AG20443 (cell line): ENCODE measurements at places on chromosomes 2 and 18.

DNA sequence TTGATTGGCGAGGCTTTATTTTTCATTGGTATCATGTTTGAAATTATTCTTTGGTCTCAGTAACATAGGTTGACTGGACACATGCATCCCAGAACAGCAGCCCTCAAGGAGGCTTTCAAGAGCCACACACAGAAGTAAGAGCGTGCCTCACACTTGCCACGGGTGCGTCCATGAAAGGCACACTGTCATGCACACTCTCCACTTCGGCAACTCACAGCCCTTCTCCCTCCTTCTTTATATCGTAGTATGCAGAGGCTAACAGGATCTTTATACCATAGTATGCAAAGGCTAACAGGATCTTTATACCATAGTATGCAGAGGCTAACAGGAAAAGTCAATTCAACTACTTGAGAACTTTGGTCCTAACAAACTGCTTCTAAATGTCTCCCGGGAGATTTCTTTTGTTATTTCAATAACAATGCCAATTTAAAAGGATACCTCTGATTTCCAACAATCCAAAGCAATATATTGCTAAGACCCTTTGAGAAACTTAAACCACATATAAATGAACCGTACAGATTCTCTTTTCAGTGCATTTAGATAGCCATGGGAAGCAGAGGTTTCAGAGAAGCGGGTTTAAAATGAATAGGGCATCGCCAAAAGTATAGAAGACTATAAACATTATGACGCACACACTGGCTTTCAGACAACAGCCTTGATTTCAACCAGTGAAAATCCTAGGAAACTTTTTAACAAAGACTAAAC lies 26.5 kb upstream of the ZNF516 start:
- no peak for DNase-seq

- DNase-seq: peak; percentile 22
These were observed 44.6 kb downstream of the TMEFF2 start for GRCh38 chr2:192150166-192150565.

GRCh38 chr18:24613896-24614640 lies 153.6 kb downstream of the HRH4 start:
- DNase-seq: no peak

GRCh38 chr18:66615176-66615575 lies 11.3 kb upstream of the CDH19 start:
- no peak for DNase-seq

DNA sequence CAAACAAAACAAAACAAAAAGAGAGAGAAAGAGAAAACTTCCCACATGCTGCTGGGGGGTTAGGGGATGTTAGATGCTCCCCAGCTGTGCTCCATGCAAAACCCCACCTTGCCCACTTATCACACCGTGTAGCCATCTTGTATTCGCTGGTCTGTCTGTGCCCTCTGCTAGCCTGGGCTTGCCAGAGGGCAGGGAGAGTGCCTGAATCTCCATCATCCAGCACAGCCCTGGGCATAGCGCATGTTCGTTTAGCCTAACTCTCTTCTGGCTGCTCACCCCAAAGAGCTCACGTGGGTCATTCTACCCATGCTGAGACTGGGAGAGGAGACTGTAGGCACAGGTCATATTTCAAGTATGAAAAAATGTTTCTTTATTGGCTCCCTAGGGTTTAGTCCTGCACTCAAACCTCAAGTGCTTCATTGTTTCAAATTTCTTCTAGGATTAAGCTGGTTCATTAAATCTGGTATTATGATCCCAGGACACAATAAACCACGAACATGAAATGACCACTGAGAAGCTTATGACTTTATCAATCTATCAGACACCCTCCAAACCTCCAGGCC lies 100.5 kb downstream of the KCNF1 start:
- DNase-seq: no peak

- DNase-seq: no peak
These were observed 252.8 kb upstream of the PARD3B start for GRCh38 chr2:204292439-204292838.

GRCh38 chr2:218981881-218982585 lies 3.0 kb downstream of the FEV start:
- no peak for DNase-seq

DNA sequence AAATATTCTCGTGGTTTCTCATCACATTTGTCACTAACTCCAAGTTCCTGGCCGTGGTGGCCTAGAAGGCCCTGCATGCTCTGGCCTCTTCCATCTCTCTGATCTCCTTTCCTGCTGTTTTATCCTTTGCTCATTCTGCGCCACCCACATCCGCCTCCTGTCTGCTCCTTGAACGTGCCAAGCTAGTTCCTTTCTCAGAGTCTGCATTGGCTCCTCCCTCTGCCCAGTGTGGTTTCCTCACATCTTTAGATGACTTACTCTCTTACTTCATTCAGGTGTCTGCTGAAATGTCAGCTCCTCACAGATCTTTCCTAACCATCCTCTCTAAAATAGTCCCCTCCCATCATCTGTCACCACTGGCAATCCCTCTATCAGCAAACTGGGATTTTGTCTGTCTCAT lies 158.6 kb upstream of the RBMS1 start:
- no peak for DNase-seq

- peak; percentile 89 for DNase-seq
These were observed 11.4 kb downstream of the HK2 start for GRCh38 chr2:74845217-74845751.

GRCh38 chr18:49756671-49757362 lies 56.5 kb downstream of the ACAA2 start:
- DNase-seq: no peak

DNA sequence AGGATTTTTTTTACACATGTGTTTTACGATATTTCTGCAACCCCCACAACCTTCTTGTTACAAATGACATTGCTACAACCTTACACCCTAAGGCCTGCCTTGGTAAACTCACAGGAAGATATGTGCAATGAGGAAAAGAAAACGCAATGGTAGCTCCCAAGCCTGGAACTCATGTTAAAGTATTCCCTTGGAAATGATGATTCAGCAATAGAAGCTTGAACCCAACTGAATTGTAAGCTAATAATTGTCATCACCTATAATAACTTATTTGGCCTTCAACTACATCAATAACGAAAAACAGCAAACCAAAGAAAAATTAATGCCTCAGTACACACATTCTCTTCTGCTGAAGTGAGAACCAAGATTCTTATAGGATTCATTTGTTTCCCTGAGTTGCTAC lies 491.0 kb downstream of the LRP1B start:
- DNase-seq: no peak

- DNase-seq: no peak
These were observed 371.5 kb downstream of the NUP35 start for GRCh38 chr2:183495589-183496267.

GRCh38 chr2:105977212-105977611 lies 216.9 kb downstream of the UXS1 start:
- no peak for DNase-seq

DNA sequence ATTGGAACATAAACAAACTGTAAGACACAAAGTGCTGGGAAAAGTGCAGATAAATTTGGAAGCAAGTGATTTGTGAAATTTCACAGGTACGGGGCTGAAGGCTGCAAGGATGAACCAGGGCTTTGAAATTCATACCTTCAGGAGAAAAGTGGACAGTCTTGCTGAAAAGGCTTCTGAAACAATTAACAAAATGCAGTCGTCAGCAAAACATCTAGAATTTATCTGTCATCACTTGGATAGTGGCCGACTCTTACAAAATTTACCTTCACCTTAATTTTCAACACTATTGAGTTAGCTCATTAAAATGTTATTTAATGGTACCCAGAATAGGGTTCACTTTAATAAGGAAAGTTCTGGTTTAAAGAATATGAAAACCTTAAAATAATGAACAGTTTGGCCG lies 138.3 kb downstream of the SNTG2 start:
- no peak for DNase-seq

- DNase-seq: no peak
These were observed 9.1 kb downstream of the GLI2 start for GRCh38 chr2:120744817-120745216.

DNA sequence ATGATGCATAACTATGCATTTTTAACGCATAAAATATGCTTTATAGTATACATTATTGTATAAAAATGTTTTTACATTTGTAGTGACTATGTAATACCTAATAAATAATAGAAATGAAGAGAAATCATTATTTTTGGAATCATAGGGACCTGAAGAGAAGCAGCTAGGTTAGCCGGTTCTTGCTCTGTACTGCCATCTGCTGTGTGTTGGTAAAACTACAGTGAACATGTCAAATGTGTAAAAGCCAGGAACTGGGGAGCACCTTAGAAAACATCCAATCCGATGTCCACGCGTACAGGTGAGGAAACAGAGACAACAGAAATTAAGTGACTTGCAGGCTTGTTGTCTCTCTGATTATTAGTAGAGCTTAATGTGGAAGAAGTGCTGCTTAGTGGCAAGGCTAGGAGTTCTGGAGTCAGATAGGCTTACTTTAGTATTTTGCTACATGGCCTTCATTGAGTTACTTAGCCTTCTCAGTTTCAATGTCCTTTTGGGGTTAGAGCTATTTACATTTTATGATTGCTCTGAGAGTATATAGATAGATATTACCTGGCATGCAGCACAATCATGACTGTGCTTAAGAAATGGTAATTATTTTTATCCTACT lies 386.5 kb downstream of the DLGAP1 start:
- DNase-seq: peak; percentile 64

DNA sequence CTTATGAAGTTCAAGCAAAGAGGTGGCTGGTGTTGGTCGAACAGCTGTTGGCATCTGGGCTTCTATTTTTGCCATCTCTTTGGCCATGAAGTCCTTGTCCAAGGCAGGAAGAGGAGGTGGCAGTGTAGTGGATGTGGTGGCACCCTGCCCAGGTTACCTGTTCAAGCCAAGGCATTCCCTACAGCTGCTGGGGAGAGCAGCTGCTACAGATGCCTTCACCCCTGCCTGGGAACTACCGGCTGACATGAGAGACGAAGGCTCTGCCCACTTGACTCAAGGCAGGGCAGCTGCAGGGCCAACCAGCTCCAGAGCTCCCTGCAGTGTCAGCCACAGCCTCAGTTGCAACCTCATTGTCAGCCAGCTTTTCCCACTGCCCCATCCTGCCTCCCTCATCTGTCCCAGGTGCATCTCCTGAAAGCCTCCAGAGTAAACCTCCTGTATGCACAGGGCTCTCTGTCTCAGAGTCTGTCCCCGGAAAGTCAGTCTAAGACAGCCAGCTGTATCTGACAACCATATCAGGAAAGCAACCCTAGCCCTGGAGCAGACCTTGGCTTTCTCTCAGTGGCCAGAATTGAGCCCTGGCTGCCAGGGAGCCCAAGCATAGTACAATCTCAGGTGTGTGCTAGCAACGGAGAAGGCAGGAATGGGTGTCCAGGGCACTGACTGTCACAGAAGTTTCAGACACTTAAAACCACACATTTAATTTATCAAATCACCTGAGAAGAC lies 115.9 kb downstream of the RPIA start:
- DNase-seq: no peak

DNA sequence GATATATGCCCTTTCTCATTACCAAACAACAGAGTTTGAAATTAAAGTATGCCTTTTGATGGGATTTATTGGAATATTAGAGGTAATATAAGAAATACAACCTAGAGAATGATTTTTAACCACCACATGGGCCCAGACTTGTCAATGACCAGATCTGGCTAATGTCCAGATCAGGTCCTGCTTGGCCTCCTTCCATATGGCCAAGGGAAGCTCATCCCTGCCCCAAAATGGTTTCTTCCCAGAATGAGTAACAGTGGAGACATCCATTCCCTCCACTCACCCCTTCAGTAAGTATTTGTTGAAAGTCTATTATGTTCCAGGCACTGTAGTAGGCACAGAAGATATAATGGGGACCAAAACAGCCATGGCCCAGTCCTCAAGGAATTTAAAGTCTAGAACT lies 54.9 kb downstream of the ANTXR1 start:
- no peak for DNase-seq

DNA sequence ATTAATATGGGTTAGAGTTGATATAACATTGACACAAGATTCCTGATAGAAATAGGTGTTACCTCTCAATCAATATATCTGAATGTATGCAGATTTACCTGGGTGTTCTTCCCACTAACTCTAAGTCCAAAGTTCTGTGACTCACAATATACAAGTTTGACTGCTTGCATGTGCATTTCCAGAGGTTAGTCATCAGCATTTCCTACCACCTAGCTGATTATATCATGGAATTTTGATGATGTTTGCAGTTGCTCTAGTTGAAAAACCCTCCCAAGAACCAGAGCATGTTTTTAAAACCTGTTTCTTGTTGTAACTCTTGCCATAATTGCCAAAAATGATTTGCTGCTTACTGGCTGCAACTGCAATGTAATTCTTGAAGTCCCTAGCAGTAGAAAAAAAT lies 15.0 kb upstream of the DSG1 start:
- no peak for DNase-seq

- no peak for DNase-seq
These were observed 29.6 kb downstream of the TNS1 start for GRCh38 chr2:217973008-217973787.

DNA sequence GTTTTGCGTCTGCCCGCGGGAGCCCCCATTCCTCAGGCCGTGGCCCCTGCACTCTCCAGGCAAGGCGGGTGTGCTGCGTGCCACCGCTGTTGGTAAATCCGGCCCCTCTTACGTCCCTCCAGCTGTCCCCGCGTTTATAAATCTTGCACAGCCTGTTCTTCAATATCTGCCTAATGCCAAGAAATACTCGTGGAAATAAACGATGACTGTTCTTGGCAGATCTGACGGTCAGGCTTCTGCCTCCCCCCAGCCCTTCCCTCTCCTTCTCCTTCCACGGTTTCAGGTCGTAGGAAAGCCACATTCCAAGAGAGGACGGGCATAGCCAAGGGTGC lies 20.5 kb downstream of the ODC1 start:
- DNase-seq: no peak

- no peak for DNase-seq
These were observed 323.7 kb upstream of the SALL3 start for GRCh38 chr18:78655921-78656320.

GRCh38 chr2:84038866-84039265 lies 420.2 kb downstream of the SUCLG1 start:
- DNase-seq: no peak

DNA sequence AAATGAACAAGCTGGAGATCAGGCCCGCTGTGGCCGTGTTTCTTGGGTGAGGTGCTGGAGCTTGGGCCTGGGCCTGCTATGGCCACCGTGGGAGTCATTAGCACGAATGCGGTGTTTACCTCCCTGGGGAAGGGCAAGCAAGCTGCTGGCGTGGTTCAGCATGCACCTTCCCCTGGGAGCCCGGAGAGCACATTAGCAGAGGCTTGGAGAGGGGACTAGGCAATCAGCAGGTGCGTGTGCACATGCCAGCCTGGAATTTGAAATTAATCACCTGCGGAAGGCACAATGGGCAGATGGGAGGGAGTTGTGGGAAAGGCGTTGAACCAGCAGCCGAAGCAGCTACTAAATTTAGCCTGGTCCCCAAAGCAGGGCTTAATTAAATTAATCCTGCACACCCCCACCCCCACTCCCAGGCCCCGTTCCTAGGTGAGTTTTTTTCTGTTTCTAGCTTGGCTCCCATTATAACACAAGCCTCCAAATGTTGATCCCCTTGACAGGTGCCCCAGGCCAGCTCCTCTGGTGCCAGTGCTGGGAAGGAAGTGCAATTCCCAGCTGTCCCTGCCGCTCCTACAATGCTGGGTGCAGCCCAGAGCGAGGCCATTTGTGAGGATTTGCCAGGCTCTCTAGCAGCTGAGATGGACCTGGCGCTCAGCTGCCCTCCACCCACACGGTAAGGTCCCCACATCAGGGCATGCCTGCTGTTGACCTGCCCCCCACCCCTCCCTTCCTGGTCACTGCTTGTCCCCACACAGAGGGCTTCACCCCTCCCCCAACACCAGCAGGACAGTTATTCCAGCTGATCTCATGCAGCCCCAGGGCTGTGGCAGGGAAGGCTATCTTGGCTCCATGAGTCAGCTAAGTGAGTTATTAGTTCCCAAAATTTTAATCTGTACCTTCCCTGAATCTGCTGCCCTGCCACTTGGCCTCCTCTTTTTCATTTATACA lies 115.0 kb downstream of the ZBTB7C start:
- no peak for DNase-seq
